ENCODE measurements at places on chromosomes 16 and 17.

- DNase-seq, result no peak
These were observed 178.3 kb downstream of the MAP2K6 start for GRCh38 chr17:69592692-69593350.

DNA sequence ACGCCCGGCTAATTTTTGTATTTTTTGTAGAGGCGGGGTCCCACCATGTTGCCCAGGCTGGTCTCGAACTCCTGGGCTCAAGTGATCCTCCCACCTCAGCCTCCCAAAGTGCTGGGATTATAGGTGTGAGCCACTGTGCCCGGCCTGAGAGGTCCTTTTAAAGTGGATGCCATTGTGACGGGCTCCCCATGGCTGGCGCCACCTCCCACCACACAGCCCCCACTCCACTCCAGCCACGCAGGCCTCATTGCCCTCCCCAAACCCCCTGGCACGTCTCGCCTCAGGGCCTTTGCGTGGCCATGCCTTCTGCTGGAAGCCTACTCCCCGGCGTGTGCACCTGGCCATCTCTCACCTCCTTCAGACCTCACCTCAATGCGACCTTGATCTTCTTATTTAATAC is 11.9 kb upstream of the KDM6B start:
- no peak for DNase-seq

DNA sequence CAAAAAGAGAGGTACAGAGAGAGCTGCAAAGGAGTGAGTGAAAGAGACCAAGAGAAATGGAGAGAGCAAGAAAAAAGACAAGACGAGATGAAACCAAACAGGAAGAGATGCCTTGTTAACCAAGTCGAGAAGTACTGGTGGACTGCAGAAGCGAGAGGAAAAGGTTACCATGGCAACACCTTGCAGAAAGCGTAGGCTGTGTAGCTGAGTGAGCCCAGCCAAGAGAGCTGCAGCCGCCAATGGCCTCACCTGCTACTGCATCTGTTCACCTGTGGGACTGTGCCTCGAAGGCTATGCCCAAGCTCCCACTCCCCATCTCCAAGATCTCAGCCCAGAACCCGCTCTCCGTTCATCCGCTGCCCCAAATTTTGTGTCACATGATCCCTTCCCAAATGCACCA is 161.3 kb downstream of the SLC39A11 start:
- no peak for DNase-seq

DNA sequence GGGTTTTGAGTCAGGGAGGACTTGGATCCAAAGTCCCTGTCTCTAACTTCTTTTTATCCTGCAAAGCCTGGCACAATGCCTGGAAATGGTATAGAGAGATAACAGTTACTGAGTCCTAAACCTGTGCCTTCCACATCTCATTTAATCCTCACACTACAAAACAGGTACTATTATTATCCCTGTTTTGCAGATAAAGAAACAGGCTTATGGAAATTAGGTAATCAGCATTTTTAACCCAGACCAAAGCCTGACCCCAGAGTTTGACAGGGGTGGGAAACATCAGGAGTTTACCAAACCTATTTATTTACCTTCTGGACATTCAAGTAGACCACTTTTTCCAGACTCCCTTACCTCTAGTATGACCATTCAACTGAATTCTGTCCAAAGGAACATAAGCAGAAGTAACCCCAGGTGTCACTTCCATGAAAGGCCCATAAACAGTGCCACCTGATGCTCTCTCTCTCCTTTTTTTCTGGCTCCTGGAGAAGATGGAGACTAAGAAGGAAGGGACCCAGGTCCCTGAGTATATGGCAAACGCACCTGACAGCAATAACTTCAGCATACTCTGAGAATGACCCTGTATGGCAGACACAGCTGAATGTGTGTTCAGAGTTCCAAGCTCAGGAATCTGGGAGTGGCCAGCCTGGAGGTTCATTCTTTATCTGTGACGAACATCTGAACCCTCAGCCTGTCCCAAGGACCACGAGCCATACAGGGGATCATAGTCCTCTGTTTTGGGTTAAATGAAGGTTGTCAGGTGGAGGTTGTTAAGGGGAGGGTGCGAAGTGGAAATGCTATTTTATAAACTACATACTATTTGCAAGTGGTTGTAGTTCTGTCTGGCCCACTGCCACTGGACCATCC is 62.7 kb downstream of the HLF start:
- no peak for DNase-seq

DNA sequence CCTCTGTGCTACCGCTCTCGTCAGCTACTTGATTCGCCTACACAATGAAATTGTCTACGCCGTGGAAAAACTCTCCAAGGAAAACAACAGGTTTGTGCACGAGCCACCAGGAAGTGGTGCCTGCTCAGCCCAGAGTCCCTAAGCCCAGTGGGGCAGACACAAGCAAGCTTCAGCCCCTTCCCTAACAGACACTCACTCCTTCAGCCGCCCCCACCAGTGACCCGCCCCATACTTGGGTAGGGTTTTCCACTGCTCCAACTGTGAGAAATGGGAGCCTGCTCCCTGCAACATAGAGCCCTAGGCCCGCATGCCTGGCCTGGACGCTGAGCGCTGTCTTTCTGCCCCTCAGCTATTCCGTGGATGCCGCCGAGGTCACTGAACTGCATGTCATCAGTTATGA is 28.6 kb upstream of the ENDOV start:
- no peak for DNase-seq

All from CMK (cell line).